Cardiac muscle cell (in vitro differentiated cells and primary cell): ENCODE measurements at places on chromosomes 3 and 15.

- peak; percentile 51 for DNase-seq
- H3K36me3 ChIP-seq, result no peaks in the 10 kb centered on the region
- H3K4me1 ChIP-seq, result peaks cover 41% of the 10 kb centered on the region
- H3K4me3 ChIP-seq, result no peak overlapping the region
Observed at GRCh38 chr15:51185213-51186159, 90.8 kb upstream of the TNFAIP8L3 start.

- peaks cover 81% of the 10 kb centered on the region for H3K36me3 ChIP-seq
- no peaks in the 10 kb centered on the region for H3K4me1 ChIP-seq
- no peak overlapping the region for H3K4me3 ChIP-seq
Observed at GRCh38 chr3:64010199-64010598, 13.1 kb downstream of the PSMD6 start.

- no peak for DNase-seq
- H3K36me3 ChIP-seq, result no peaks in the 10 kb centered on the region
- no peak overlapping the region for H3K4me3 ChIP-seq
- H3K4me1 ChIP-seq, result no peaks in the 10 kb centered on the region
Observed at GRCh38 chr3:111881480-111881879, 22.4 kb downstream of the PHLDB2 start.

GRCh38 chr15:58742819-58743502 lies 6.5 kb downstream of the ADAM10 start:
- H3K4me1 ChIP-seq, result peaks cover 41% of the 10 kb centered on the region
- no peak overlapping the region for H3K4me3 ChIP-seq
- peak overlapping the region; percentile 18 for H3K27ac ChIP-seq

DNA sequence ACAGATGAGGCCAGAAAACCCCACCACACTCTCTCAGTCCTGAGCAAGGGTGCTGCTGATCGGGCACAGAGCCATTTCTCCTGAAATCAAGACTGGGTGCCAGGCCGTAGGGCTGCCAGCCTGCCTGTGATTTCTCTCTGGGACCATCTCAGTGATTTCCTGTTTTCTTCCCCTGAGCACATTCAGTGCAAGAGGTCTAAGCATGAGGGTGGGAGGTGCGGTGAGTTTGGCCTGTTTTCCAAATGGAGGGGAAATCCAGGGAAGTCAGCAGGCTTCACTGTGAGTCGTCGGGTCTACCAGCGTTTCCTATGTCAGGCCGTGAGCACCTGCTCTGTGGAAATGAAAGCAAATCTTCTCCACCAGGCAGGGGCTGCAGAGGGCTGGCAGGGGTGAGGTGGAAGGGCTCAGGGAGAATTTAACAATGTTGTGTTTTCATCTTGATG lies 82.3 kb downstream of the ST6GAL1 start:
- DNase-seq, result peak; percentile 37
- no peak overlapping the region for H3K4me3 ChIP-seq
- H3K36me3 ChIP-seq, result no peaks in the 10 kb centered on the region
- no peaks in the 10 kb centered on the region for H3K4me1 ChIP-seq

GRCh38 chr3:12107071-12107713 lies 51.5 kb downstream of the TIMP4 start:
- H3K27ac ChIP-seq, result no peak overlapping the region
- no peaks in the 10 kb centered on the region for H3K4me1 ChIP-seq
- H3K27me3 ChIP-seq, result no peaks in the 10 kb centered on the region
- no peaks in the 10 kb centered on the region for H3K36me3 ChIP-seq
- H3K4me3 ChIP-seq, result no peak overlapping the region
- no peak for DNase-seq

GRCh38 chr3:69012800-69013252 lies 658 bp downstream of the EOGT start:
- H3K36me3 ChIP-seq, result peaks cover 8% of the 10 kb centered on the region
- DNase-seq, result peak; percentile 66
- H3K4me3 ChIP-seq, result peak overlapping the region; percentile 66

DNA sequence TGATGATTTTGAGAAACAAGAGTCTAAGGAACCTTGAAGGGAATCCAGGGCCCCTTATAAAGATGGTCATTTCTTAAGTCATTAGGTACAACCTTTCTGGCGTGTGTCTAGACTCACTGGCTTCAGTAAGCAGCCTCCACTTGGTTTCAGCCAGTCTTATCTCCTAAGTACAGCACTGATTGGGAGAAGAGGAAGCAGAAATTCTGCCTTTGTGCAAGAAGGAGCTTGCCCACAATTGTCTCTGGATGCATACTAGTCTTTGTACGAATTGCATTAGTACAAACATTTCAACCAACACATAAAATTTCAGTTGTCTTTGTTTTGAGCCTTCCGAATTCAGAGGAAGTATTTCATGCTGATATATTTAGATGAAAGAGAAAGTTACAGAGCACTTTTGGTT lies 139.4 kb downstream of the SLCO3A1 start:
- peaks cover 11% of the 10 kb centered on the region for H3K4me1 ChIP-seq
- no peak for DNase-seq
- H3K27me3 ChIP-seq, result no peaks in the 10 kb centered on the region
- no peaks in the 10 kb centered on the region for H3K36me3 ChIP-seq
- H3K4me3 ChIP-seq, result no peak overlapping the region

GRCh38 chr3:144003051-144003450 lies 31.4 kb downstream of the DIPK2A start:
- no peak overlapping the region for H3K4me3 ChIP-seq
- H3K27ac ChIP-seq, result no peak overlapping the region
- DNase-seq, result no peak
- H3K36me3 ChIP-seq, result no peaks in the 10 kb centered on the region

- no peaks in the 10 kb centered on the region for H3K36me3 ChIP-seq
- no peaks in the 10 kb centered on the region for H3K27me3 ChIP-seq
- no peak overlapping the region for H3K4me3 ChIP-seq
- peak; percentile 75 for DNase-seq
Observed at GRCh38 chr3:14784087-14784681, 34.6 kb upstream of the FGD5 start.

- no peaks in the 10 kb centered on the region for H3K27me3 ChIP-seq
- DNase-seq, result no peak
- H3K4me3 ChIP-seq, result no peak overlapping the region
- no peaks in the 10 kb centered on the region for H3K4me1 ChIP-seq
- no peak overlapping the region for H3K27ac ChIP-seq
Observed at GRCh38 chr15:90481023-90481422, 48.7 kb upstream of the CRTC3 start.

- no peak overlapping the region for H3K4me3 ChIP-seq
- H3K36me3 ChIP-seq, result no peaks in the 10 kb centered on the region
- no peaks in the 10 kb centered on the region for H3K27me3 ChIP-seq
- peaks cover 16% of the 10 kb centered on the region for H3K4me1 ChIP-seq
- no peak for DNase-seq
Observed at GRCh38 chr15:70406617-70407335, 309.1 kb upstream of the TLE3 start.

GRCh38 chr3:177673112-177673914 lies 476.0 kb upstream of the TBL1XR1 start:
- no peaks in the 10 kb centered on the region for H3K4me1 ChIP-seq
- H3K4me3 ChIP-seq, result no peak overlapping the region
- H3K27ac ChIP-seq, result no peak overlapping the region
- H3K36me3 ChIP-seq, result no peaks in the 10 kb centered on the region

DNA sequence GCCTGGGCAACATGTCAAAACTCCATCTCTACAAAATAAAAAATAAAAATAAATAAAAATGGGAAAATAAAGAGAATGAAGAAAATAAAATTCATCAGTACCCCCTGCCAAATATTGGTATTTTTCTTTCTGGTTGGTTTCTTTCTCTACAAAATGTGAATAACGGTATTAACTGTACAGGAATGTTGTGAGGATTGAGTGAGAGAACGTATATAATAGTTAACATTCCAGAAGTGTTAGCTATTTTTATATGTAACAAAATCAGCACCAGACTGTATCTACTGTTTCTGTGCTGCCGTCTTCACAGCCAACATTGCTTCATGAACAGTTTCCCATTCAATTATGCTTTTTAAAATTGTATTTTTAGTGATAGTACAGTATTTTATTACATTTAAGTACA lies 25.5 kb upstream of the RNU6-1 start:
- H3K27me3 ChIP-seq, result no peaks in the 10 kb centered on the region
- H3K4me3 ChIP-seq, result no peak overlapping the region
- DNase-seq, result no peak
- H3K4me1 ChIP-seq, result no peaks in the 10 kb centered on the region
- H3K36me3 ChIP-seq, result no peaks in the 10 kb centered on the region
- no peak overlapping the region for H3K27ac ChIP-seq

DNA sequence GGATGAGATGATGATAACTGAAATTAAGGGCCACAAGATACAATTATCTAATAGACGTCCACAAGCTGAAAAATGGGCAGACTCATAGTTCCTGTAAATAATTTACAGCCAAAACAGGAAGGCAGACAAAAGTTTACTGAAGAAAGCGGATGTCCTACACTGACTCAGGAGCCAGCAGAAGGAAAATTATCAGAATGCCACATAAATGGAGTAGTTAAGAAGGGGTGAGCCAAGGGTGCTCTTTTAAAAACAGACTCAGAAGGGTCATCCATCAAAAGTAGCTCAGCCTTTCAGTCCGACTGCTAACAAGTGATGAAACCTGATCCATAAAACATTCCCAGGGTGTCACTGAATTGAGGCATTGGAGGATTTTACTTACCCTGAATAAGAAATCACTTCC lies 39.8 kb downstream of the TUSC7 start:
- H3K36me3 ChIP-seq, result no peaks in the 10 kb centered on the region
- no peak overlapping the region for H3K4me3 ChIP-seq
- DNase-seq, result peak; percentile 3
